ENCODE measurements at places on chromosomes 6 and 20.

DNA sequence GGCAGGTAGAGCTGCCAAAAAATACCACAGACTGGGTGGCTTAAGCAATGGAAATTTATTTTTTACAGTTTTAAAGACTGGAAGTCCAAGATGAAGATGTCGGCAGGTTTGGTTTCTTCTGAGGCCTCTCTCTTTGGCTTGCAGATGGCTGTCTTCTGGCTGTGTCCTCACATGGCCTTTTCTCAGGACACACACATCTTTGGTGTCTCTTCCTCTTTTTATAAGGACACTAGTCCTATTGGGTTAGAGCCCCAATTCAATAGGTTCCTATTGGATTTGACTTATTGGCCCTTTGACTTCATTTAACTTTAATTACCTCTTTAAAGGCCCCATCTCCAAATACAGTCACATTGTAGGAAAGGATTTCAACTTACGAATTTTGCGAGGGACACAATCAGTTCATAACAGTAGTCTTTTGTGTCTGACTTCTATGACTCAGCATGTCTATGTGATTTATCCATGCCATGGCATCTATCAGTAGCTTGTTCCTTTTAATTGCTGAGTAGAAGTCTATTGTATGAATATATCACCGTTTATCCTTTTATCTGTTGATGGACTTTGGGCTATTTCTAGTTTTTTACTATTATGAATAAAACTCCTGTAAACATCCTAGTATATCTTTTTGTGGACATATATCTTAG, 11.0 kb upstream of the TCP11 start:
- DNase-seq = no peak

DNA sequence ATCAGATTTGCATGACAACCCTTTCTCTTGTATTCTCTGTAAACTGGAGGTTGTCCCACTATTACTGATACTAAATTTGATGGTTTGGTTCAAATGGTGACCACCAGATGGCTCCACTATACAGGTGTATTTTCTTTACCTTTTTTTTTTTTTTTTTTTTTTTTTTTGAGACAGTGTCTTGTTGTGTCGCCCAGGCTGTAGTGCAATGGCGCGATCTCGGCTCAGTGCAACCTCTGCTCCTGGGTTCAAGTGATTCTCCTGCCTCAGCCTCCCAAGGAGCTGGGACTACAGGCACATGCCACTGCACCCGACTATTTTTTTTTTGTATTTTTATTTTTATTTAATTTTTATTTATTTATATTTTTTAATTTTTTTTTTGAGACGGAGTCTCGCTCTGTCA, 6.6 kb upstream of the WTAP start:
- DNase-seq = no peak

DNA sequence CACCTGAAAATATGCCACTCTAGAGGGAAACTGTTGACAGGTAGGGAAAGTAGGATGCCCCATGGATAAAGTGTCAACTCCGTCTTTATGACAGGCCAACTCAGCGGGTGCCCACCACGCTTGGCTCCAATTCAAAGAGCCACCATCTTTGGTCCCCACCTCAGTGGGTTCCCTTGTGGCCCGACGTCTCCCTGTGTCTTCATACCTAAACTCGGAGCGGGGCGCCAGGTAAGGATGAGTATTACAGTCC, 277 bp downstream of the MDC1 start:
- no peak for DNase-seq

GRCh38 chr6:12064131-12064530, 52.0 kb downstream of the HIVEP1 start:
- DNase-seq = no peak

- DNase-seq = no peak
These were observed 7.7 kb upstream of the ZNF343 start for GRCh38 chr20:2516399-2516798.

DNA sequence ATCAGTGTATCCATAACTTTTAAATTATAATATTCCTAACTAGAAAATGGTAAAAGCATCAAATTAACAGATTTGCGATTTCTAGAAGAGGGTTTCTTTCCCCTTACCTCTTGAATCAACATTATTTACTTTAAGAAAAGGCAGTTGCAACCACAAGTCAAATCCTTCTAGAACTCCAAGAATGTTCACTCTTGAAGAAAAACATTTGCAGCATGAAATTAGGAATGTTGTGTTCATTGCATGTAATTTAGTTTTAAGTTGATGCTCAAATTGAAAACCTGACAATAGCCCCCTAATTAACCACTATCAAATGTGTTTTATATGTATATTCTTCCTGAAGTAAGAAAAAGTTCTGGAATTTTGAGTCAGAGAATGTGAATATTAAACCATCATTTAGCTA, 2.3 kb upstream of the REV3L start:
- no peak for DNase-seq

DNA sequence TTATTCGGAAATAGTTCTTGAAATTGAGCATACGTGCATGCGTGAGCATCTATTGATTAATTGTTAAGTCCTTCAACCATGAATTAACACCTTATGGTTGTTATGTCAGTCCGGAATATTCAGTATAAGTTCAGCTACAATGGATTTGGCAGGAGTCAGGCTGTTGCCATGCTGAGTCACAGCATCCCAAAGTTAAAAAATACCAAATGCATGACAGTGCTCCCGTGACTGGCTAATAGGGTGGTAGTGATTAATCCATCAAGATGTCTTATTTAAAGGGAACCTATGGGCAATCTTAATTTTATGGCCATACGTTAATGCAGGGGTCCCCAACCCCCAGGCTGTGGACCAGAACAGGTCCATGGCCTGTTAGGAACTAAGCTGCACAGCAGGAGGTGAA, 10.5 kb downstream of the RAE1 start:
- DNase-seq = no peak

DNA sequence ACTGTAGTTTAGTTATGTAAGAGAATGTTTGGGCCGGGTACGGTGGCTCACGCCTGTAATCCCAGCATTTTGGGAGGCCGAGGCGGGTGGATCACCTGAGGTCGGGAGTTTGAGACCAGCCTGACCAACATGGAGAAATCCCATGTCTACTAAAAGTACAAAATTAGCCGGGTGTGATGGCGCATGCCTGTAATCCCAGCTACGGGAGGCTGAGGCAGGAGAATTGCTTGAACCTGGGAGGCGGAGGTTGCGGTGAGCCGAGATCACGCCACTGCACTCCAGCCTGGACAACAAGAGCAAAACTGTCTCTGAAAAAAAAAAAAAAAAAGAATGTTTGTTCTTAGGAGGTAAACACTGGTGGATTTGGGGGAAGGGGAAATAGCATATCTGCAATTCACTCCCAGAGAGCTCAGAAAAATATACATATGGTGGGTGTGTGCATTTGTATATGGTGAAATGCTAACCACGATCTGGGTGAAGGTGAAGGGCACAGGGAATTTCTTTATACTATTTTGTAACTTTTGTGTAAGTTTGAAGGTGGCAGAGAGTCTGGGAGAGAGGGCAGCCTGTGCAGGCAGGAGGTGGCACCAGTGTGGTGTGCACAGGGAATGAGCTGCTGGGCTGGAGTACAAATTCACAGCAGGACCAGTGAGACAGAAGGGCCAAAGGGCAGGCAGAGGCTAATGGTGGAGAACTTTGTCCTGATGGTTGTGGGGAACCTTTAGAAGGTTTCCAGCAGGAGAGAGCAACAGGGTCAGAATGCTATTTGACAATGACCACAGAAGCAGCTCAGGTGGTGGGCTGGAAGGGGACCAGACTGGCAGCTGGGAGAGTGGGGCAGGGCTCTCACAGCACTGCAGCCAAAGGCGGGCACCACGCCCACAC, 42.4 kb downstream of the SSR1 start:
- no peak for DNase-seq

DNA sequence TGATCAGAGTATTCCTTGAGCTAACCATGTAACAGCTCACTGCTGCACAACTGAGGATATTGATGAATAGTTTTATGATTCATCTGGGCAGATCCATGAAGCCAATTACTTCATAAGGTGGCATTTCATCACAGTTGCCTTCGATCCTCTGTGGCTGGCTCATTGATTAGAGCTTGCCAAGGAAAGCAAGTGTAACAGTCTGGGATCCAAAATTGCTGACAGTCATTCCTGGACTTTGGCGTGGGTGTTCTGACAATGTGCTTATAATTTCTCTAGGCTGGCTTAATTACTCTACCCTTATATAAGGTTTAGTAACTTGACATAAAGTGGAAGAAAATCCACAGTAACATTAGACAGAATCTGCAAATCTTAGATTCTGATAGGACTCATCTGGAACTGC, 551.3 kb upstream of the CDH4 start:
- DNase-seq = no peak

- DNase-seq = no peak
These were observed 20.0 kb downstream of the PREX1 start for GRCh38 chr20:48807586-48808381.

DNA sequence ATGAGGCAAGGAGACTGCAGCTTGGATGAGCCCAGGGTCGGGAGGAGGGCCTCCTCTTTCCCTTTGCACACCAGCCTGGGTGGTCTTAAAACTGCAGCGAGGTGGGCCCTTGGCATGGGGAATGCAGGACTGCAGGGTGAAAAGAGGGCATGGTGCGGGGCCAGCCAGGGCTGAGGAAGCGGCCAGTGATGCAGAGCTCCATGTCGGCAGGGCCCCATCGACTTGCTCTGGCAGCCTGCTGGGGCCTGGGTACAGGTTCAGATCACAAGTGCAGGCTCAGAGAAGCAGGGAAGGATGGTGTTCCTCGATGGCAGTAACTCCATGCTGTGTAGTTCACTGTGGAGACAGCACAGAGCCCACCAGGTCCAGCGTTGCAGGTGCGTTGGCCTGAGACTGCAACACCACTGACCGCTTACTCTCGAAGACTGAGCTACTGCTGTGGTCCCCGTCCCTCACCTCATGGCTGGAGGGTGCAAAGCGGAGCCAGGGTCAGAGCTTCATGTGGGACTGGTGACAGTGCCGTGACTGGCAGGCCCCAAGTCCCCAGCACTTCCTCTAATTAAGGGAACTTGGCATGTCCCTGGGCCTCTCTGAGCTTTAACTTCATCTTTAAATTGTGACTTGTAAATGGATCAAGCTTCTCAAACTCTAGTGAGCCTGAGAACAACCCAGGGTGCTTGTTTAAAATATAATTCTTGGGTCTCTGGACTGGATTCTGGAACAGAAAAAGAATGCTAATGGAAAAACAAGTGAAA, 223.2 kb downstream of the SYNDIG1 start:
- DNase-seq = no peak

- DNase-seq = no peak
These were observed 35.1 kb downstream of the PM20D2 start for GRCh38 chr6:89180971-89181370.

DNA sequence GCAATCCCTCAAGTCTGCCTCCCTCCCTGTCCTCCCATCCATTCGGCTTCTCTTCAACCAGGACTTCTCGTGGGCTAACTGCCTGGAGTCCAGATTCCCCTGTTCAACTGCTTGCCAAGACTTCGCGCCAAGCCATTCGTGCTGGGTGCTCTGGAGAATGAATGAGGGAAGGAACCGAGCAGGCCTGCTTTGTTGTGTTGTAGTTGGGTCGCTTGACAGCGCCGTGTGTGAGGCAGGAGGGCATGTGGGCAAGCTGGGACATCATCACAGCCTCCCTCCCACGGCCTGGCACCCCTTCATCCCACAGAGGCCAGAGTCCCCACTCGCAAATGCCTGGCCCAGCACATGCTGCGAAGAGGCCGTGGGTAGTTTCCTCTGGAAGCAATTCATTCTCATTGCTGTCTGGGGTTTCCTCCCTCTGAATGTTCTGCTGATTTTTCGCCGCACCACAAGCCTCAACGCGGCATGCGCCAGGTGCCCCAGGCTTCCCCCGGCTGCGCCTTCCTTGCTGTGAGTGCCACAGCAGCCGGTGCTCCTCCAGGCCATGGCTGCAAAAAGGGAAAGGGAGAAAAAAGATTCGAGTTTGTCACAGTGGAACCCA, 336.0 kb downstream of the QKI start:
- no peak for DNase-seq
